ENCODE measurements at places on chromosomes 2 and 18.
A peak's percentile ranks its signal among the peaks of the same experiment; 100 is the strongest.

DNA sequence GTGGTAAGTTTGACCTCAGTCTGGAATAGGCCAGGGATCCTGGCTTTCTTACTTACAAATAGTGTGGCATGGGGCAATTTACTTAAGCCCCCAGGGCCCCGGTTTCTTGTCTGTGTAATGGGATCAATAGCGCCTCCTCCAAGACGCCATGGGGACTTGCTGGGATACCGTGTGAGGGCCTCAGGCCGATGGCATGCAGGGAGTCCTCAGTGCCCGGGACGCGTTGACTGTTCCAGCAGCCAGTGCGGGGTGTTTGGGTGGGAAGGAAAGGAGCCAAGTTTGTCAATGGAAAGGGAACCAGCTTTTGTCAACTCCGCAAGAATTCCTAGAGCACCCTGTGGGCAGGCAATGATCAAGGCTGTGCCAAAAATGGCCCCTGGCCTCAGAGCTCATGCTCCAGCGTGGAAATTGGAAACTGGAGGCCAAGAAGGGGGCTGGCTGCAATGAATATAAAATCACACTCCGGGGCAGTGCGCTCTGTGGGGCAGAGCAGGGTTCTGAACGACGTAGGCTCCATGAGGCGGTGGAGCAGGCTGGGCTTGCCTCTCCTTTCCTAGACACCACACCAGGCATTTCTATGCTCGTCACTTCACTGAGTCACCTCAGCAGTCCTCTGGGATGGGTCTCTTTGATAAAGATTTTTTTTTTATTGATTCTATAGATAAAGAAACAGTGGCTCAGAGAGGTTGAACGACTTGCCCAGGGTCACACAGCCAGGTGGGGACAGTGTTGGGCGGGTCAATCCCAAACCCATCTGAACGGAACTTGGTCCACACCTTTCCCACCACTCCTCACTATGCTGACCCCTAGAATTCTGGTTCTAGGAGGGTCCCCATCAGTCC is 56.7 kb upstream of the ASAP2 start:
- no peak for DNase-seq

DNA sequence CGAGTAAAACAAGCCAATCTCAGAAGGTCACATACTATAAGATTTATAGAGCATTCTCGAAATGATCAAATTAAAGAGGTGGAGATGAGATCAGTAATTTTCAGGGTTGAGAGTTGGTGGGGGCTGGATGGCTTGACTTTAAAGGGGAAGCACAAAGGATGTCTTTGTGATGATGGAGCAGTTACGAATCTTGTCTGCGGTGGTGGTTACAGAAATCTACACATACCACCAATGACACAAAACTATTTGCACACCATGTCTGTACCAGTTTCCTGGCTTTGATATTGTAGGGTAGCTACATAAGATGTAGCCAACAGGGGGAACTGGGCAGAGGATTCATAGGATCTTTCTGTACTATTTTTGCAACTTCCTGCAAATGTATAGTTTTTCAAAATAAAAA is 190.6 kb upstream of the SMIM21 start:
- DNase-seq, result no peak

- DNase-seq, result no peak
Measured at GRCh38 chr2:41101281-41101680, 649.4 kb upstream of the SLC8A1 start.

GRCh38 chr18:59848002-59848401 is 51.8 kb upstream of the PMAIP1 start:
- no peak for DNase-seq

DNA sequence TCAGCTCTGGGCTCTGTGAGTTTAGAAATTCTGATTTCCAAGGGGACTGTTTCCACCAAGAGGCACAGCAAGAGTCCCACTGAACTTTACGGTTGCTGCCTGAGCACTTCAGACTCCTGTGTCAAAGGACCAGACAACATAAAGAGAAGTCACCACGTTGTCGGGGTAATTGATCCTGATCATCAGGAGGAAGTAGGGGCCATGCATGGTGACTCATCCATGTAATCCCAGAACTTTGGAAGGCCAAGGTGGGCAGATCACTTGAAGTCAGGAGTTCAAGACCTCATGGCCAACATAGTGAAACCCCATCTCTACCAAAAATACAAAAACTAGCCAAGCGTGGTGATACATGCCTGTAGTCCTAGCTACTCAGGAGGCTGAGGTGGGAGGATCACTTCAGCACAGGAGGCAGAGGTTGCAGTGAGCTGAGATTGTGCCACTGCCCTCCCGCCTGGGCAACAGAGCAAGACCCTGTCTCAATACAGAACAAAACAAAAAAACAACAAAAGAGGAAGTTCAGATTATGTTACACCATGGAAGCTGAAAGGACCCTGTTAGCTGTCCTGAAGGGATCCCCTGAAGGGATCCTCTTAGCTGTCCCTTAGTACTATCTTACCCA is 9.4 kb upstream of the ASXL2 start:
- no peak for DNase-seq

GRCh38 chr2:43123981-43124686 is 102.3 kb downstream of the ZFP36L2 start:
- no peak for DNase-seq

- DNase-seq, result no peak
Measured at GRCh38 chr2:55160422-55160821, 71.7 kb downstream of the CLHC1 start.

GRCh38 chr2:24721470-24721869 is 71.7 kb downstream of the PTRHD1 start:
- DNase-seq, result peak; percentile 52

DNA sequence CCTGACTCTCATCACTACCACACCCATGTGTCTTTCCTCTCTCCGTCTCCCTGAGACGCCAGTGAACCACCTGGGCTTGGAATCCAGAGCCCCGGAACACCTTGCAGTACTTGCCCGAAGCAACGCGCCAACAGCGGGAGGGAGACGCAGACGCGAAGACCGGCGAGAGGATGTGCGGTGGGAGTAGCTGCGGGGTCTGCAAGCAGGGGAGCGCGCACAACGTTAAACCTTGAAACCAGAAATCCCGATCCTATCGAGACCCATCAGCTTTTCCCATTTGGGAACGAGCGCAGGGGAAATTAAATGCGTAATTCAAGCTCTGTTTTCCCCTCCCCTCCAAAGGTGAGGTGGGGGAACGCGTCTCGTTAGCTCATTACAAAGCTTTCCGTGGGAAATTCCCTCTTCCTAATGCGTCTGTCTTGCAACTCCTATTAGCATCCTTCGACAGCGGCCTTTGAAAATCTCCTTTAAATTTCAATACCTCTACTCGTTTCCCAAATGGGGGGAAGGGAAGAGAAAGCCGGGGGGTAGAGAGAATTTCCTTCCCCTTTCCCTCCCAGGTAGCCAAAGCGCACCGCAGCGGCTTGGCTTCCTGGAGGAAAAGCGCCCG is 421 bp upstream of the CNTNAP5 start:
- DNase-seq, result no peak

GRCh38 chr2:190350371-190350770 is 7.0 kb downstream of the INPP1 start:
- no peak for DNase-seq

DNA sequence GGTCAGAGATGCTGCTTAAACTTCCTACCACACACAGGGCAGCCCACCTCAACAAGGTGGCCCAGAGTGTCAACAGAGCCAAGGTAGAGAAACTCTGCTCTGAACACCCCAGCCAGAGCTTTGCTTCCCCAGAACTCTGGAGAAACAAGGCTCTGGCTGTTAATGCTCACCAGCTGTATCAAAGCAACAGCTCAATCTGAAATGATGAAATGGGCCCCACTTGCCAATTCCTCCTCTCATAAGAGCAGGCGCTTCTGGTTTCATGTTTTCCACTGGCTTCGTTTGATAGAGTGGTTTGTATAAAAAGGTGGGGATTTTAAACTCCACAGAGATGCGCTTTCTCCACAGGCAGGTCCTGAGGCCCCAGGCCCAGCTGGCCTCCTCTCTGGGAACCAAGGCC is 60.9 kb upstream of the TFCP2L1 start:
- no peak for DNase-seq

GRCh38 chr2:233072838-233073237 is 12.7 kb downstream of the INPP5D start:
- DNase-seq, result no peak

- DNase-seq, result no peak
Measured at GRCh38 chr2:235478609-235479008, 15.2 kb upstream of the AGAP1 start.

- no peak for DNase-seq
Measured at GRCh38 chr2:85921659-85922058, 32.9 kb upstream of the ST3GAL5 start.

DNA sequence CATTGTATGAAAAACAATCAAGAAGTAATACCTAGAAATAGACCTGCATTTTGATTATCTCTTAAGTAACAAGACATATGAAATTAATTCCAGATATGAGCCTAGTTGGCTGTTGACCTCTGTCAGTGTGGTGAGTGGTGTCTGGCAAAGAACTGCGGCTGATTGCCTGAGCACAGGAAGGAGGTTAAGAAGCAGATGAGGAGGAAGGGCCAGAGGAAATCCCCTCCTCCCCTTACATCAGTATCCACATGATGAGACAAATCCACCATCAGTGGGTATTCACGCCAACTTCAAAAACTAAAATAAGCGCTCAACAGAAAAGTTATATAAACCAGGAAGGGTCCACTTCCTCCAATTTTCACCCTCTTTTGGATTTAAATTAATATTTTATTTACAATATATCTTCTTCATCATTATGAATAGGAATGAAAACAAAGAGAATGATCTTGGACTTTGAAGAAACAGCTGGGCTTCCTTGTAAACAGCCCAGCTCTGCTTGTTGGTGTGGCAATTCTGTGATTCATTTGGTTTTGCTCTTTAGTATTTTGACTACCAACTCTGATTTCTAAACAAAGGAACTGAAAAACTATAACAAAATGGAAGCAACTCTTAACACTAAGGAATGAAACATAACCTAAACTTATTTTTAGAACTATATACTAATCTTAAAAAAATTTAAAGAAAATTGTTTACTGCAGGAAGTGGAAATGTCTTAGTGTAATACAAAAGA is 27.3 kb downstream of the RFTN2 start:
- DNase-seq, result no peak

- DNase-seq, result no peak
Measured at GRCh38 chr2:12110074-12110473, 363.6 kb downstream of the LPIN1 start.

DNA sequence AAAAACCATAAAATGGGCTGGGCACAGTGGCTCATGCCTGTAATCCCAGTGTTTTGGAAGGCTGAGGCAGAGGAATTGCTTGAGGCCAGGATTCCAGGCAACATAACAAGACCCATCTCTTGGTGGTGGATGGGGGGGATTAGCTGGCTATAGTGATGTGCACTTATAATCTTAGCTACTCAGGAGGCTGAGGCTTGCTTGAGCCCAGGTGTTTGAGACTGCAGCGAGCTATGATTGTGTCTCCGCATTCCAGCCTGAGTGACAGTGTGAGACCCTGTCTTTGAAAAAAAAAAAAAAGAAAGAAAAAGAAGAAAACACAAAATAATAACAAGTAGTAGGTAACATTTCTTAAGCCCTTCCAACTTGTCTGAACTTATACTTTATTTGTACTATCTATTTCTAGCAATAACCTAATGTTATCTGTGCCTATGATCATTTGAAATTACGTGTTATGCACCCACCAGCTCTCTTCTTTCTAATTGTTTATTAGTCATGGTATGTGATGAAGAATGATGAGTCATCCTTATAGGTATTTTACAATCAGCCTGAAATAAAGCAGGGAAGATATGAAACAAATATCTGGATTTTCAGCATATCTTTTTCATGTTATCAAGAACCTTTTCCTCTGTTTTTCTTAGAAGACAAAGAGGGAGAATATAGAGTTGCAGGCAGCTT is 129.3 kb upstream of the UNC80 start:
- no peak for DNase-seq

All from AG04449 (cell line).